Right renal pelvis (tissue), 4 donors: ENCODE measurements at places on chromosomes 6 and 20. TPM values are rescaled to one million over a fixed set of nuclear protein-coding genes. Genes with fewer than 3 reads are reported as not detected.

APCDD1L gene
- 10.2 TPM for polyA plus RNA-seq

VWA7 gene
- 8.5 TPM for polyA plus RNA-seq

CCN5 gene
- not detected for polyA plus RNA-seq

TOMM34 gene
- polyA plus RNA-seq, result 40.8 TPM

PSMB1 gene
- polyA plus RNA-seq, result 216 TPM

- no peak for DNase-seq
Observed at GRCh38 chr6:3825331-3825831, 23.8 kb upstream of the FAM50B start.

- DNase-seq, result no peak
Observed at GRCh38 chr20:56554869-56555268, 21.8 kb downstream of the FAM209B start.

GRCh38 chr6:5989141-5989723 is 17.5 kb downstream of the NRN1 start:
- DNase-seq, result no peak

DNA sequence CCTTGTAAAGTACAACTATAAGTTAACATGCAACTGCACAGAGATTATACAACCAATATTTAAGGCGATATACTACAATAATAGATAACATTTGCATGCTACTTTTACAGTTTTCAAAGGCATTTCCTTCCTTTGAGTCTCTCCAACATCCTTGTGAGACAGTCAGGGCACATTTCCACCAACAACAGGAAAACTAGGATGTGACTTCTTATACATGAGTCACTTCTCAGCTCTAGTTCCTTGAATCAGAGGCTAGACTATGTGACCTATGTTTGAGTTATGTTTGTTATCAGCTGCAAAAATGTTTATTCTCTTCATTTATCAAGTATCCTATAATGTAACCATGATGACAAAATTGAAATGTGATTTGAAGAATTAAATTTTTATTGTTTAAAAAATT is 51.7 kb upstream of the TFAP2D start:
- no peak for DNase-seq

GRCh38 chr6:109503327-109504224 is 20.6 kb upstream of the ZBTB24 start:
- no peak for DNase-seq

DNA sequence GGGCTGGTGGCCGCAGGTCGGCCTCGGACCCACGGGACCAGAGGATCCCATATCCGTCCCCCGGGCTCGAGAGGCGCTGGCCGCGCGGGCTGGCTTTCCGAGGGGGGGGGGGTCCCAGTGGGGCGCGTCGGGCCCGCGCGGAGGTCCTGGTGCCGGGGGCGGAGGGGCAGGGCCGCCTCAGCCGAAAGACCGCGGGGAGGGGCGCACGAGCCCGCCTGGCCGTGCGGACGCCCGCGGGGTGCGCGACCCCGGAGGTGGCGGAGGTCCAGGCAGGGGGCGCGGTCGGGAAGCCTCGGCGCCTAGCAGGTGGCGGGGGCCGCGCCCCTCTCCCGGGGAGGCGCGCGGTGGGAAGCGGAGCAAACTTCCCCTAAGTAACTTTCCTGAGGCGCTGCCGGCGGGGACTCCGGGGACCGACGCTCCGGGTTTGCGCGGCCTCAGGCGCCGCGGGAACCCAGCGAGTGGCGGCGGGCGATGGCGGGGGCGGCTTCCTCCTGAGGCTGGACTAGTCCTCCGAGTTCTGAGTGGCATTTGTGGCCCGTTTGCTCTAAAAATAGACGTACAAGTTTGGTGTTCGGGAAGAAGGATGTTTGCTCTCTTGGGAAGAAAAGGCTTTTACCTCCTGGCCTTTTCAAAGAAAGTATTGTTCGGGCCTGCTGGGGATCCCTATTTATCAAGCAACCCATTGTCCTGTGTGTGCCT is 26.5 kb upstream of the BTBD3 start:
- DNase-seq, result no peak

GRCh38 chr6:24621626-24622289 is 24.2 kb downstream of the KIAA0319 start:
- DNase-seq, result no peak

- DNase-seq, result no peak
Observed at GRCh38 chr20:42444799-42445198, 744.9 kb downstream of the PTPRT start.

DNA sequence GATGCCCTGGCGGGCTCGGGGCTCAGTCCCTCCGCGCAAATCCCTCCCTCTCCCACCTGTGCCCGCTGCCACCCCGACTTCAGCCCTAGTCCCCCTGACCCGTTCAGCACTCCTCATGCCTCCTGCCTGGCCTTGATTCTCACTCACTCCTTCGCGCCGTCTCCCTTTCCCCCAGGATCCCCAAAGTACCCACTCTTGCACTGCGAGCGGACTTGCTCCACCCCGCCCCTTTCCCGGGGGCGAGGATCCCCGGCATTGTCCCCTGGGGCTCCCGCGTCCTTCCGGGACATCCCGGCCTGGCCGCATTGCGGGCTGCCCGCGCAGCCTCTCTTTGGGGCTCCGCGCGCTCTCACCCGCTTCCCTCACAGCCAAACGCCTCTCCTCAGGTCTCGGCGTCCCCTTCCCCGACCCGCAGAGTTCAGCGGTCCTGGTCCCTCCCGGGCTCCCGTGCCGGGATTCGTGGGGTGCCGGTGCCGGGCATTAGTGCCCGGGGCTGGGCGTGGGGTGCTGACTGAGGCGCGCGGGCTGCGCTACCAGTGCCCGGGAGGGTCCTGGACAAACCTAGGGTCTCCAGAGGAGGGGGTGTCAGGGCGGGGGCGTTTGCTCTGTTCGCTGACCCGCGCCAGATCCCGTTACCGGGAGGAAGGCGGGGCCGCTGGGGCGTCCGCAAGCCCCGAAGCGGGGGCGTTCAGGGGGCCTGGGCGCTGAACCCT is 45.5 kb upstream of the SUPT3H start:
- DNase-seq, result no peak

- DNase-seq, result no peak
Observed at GRCh38 chr6:141195251-141195832, 937.4 kb upstream of the GJE1 start.
